ENCODE measurements at places on chromosomes 2 and 18.

DNA sequence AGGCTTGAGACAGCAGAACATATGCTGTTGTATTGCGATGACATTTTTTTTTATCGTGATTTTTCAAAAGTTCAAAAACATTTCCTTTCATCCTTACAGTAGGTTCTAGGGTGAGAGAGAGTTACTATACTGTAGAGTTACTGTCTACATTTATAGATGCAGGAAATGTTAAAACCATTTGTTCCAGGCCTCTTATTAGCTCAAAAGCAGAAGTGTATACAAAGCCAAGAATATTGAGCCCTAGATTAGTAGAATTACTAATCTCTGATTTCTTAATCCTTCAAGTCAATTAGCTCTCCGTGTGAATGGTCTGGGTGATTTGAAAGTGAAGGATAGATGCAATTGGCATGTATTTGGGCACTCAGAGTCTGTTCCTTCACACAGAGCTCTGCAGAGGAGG, 73.1 kb downstream of the MAPRE2 start:
- no peak for DNase-seq

GRCh38 chr18:63550068-63550467, 7.9 kb downstream of the SERPINB12 start:
- no peak for DNase-seq

DNA sequence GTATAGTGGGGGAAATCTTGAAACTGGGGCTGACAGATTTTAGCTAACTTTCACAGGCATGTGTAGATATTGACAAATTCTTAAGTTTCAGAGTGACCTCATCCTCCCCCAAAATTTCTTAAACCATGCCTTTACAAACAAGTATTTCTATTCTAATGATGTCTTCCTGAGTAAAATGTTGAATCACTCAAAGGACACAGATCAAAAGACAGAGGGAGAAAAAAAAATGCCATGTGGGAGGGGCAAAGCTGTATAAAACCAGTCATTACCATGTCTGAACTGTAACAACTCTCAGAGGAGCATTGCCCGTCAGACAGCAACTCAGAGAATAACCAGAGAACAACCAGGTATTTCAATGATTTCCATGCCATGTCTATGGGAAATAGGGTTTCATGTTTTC, at the start of gene SERPINB2:
Gene SERPINB2, plus strand, starts transcription at position 282 of the 400 bp plus-strand sequence. CDS start 3,740 bp downstream, outside the sequence.
- DNase-seq: no peak

DNA sequence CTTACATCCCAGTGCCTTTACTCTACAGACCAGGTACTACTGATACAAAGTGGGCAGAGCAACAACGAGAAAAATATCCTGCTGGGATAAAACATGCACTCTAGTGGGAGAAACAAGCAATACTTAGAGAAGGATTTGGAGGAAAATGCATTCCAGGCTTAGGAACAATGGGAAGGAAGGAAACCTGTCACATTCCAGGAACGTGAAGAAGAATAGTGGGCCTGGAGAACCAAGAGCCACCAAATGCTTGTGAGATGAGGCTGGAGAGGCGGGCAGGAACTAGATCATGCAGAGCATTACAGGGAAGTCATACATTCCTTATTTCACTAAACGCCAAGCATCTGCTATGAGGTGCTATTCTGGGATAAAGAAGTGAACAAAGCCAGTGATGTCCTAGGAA, 342.3 kb downstream of the DCC start:
- no peak for DNase-seq

DNA sequence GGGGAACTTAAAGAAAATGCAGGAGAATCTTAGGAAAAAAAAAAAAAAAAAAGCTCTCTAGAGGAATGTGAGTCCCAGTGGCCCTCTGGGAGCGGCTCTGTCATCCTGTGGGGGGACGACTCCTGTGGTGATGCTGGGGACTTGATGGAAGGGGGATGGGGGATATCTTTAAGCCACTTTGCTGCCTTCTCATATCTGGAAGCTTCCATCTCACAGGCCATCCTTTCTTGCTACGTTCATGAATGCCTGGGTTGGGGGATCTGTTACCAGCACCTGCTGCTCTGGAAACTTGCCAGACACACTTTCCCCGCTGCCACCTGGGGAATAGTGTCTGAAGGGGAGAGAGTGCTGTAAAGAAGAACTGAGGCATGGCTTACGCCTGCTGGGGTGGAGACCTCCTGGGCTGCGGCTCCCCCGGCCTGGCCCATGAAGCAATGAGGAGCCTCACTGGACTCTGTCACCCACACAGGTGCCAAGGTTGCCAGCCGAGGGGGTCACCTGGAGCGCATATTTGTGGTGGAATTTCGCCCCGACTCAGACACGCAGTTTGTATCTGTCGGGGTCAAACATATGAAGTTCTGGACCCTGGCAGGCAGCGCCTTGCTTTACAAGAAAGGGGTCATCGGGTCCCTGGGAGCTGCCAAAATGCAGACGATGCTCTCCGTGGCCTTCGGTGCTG, 92.8 kb downstream of the RTN4 start:
- DNase-seq: no peak

GRCh38 chr18:42330296-42330695, 375.3 kb downstream of the PIK3C3 start:
- DNase-seq: no peak

DNA sequence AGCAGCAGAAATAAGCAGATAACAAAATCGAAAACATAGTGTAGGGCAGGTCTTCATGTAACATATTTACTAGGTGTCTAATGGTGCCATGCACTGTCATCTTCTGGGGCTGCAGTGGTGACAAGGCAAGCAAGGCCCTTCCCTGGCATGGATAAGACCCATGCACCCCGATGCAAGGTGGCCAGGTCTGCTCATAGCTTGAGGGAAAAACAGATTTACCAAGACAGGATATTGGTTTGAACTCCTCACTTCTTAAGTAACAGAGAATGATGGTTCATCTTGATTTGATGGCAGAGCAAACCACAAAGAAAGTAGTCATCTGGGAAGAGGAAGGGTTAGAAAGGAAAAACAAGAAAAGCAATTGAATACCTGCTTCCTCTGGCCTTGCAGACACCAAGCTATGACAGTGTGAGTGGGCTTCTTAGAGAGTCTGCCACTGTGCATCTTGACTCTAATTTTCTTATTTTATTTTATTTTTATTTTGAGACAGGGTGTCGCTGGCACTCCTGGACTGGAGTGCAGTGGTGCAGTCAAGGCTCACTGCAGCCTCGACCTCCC, 35.8 kb upstream of the EML6 start:
- no peak for DNase-seq

DNA sequence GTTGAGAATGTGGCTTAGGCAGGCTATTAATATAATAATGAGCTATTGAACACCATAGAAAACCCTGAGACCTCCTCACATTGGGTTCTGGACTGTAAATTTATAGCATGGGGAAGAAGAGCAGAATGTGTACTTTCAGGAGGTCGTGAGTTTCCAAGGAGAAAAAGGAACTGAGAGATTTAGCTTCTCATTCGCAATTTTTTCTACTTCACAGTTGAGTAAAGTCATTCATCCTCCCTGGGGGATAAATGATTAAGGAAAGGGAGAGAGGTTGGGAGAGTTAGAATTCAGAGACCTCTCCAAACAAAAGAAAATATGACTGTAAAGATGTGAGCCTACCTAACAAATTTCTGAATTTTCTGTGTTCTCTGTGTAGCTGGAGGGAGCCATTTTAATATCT, 205.8 kb upstream of the CYRIA start:
- no peak for DNase-seq

- DNase-seq: no peak
These were observed 20.8 kb downstream of the EIF2AK3 start for GRCh38 chr2:88606371-88607030.

DNA sequence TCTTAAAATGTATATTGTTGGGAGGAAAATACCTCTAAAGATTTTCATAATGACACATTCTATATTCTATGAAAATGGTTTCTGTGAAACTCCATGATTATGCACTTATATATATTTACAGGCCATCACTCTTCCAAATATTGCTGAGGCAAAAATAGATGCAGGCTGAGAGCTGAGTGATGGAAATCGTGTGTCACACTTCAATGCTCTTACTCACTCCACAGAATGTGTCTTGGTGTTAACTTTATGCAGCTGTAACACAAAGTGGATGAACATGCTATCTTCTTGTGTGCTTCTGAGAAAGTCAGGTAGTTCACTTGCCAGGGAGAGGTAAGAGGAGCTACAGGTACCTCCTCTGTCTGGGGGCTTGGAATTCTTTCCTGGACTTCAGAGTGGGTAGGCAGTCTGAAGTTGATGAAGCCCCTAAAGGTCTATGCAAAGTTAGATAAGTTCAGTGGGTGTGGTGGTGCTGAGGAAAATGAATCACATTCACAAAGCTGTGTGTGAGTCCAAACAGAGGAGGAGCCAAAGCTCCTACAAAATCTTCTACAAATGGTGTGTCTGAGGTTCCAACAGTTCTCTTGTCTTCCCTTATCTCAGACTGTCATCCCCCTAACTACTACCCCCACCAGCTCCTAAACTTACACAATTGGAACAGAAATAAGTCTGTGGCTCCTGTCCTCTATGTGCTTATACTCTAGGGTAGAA, 74.2 kb upstream of the ST6GAL2 start:
- DNase-seq: no peak

- no peak for DNase-seq
These were observed 34.4 kb downstream of the ACAA2 start for GRCh38 chr18:49778826-49779465.

DNA sequence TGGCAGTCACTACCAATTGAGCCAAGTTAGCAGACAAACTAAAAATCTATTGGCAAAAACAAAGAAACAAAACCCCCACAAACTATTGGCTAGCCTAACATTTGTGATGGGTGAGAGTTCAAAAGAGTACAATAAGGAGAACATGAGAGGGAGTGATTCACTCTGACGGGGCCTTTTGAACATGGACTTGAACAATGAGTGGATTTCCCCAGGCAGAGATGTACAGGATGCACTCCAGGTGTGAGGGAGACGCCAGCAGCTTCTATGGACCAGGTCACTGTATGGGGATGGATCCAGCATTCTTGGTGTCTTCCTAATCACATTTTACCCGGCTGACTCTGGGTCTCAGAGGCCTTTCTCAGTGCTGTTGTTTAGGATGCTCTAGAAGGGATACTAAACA, 167.5 kb upstream of the SMAD2 start:
- no peak for DNase-seq

- no peak for DNase-seq
These were observed 312.8 kb upstream of the SALL3 start for GRCh38 chr18:78666666-78667335.

GRCh38 chr18:29512203-29512602, 1335.3 kb upstream of the CDH2 start:
- no peak for DNase-seq

GRCh38 chr2:239889641-239890121, 135.5 kb downstream of the NDUFA10 start:
- DNase-seq: no peak

DNA sequence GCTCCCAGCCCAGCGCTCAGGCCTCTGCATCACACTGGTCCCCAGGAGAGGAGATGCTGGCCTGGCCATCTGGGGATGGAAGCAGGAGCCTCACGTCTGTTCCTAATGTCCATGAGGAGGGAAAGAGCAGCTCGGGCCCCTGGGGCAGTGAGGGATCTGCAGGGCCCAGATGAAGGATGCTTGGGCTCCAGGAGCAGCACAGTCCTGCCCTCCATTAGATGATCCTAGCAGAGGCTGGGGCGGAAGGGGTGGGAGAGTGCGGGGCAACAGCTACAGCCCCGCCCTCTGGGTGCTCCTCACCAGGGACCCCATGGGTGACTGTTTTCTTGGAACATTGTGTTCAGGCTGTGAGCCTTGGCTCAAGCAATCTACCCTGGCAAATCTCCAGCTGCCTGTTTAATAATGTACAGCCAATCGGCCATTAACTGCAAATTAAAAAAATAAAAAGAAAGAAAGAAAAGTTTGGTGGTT, 49.7 kb downstream of the TNS1 start:
- DNase-seq: no peak

GRCh38 chr18:69951182-69951581, 3.5 kb upstream of the CD226 start:
- no peak for DNase-seq

DNA sequence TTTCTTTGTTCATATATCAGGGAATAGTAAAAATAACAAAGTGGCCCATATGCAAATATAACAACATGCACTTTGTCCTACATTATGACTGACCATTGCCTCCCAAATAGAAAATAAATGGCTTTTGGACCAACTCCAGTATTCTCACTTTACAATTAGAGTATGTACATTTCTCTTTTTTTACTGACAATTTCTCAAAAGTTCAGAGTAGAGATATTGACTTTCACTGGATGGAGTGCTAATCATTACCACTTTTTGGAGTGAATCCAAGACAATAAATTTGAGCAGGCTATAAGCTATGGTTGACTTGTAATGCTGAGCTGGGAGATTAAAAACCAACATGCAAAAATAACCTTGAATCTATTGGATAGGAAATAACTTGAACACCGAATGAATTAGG, 987.4 kb downstream of the SUCLG1 start:
- no peak for DNase-seq

DNA sequence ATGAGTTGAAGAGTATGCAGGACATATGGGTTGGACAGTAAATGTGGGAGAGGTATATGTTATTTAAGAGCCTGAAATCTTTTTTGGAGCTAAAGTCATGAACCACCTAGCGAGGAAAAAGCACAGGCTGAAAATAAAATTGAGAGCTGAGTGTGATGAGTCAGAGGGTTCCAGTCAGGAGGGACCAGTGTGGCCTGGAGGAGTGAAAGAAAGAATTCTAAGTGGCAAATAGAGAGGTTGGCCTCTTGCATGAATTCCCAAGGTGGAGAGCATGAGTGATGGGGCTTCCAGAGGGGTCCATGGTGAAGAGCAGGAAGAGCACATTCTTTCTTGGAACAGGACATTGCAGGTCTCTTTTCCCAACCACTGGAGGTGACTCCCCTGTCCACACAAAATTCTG, 282.6 kb downstream of the TDRD15 start:
- DNase-seq: no peak

DNA sequence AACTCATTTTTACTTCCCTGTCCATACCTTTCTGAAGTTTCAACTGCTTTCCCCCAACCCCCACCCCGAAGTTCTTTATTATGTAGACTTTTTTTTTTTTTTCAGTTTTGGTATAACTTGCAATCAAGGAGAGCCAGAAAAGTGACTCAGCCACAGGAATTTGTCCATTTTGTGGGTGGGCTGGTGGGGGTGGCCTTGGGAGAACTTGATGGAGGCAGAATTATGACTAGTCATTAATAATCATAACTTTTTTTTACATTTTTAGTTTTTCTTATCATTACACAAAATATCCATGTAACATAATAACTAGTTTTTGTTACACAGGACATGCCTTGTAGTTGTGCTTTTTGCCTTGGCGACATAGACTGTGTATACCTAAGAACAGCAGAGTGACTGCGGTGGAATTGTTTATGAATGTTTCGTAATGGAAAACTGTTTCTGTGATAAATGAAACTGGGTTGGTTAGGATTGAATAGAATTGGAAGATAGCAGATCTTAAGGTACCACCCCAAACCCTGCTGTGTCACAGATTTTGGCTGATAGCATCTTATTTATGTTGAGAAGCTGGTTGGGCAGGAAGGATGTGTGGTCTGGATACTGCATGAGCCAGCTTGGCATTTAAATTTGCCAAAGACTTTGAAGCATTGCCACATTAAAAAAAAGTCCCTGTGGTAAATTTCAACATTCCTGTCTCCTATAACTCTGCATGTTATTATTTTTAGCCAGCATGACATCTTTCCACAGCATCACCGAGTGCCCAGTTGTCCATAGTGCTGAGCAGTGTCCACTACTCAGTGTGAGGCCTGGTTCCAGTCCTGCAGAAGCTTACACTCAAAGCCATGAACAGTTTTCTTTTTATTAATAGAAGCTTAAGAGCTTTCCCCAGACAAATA, 30.7 kb downstream of the LYPD6B start:
- DNase-seq: no peak

Measured in stimulated activated CD8-positive, alpha-beta memory T cell treated with anti-CD3 and anti-CD28 coated beads, Interleukin-4, amount 100 ng/mL, for 24 hours (primary cell).